ENCODE measurements at places on chromosomes 12 and 14. TPM values are rescaled to one million over a fixed set of nuclear protein-coding genes. Genes with fewer than 3 reads are reported as not detected.

The SLC22A17 gene
- 36.3 TPM for polyA plus RNA-seq

The EIF2S3B gene
- polyA plus RNA-seq, result 4.0 TPM

DNA sequence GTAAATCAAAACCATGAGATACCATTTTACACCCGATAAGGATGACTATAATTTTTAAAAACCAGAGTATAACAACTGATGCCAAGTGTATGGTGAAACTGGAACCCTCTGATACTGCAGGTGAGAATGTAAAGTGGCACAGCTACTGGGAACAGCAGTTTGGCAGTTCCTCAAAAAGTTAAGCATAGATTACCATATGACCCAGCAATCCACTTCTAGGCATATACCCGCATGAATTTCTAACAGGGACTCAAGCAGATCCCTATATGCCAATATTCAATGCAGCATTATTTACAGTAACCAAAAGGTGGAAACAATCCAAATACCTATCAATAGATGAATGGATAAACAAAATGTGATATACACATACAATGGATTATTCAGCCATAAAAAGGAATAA lies 57.4 kb downstream of the BAZ1A start:
- DNase-seq, result no peak

DNA sequence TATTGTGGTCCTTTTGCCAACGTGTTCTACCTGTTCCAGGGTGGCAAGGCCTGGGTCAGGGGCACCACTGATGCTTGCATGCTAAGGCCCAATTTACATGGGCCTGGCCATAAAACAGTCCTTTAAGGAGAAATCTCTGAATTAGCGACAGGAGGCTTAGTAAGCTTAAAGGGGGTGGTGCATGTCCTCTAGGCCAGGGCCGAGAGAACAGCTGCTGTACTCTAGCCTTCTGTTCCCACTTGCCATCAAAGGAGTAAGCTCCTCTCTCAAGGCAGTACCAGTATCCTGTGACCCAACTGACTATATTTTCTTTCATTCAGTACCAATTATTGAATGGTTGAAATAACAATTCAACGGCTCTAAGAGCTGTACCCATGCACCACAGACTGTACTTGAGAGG lies 67.7 kb upstream of the ZDHHC17 start:
- no peak for DNase-seq
